HT-29 (cell line): ENCODE measurements at places on chromosomes 12 and 14. TPM values are rescaled to one million over a fixed set of nuclear protein-coding genes. Genes with fewer than 3 reads are reported as not detected.

The C12orf42 gene
- total RNA-seq = 0.16 TPM in 1 of 2 replicates, not detected in the other

The ATP5F1B gene
- 397 and 447 TPM in 2 replicates for total RNA-seq

The NEUROD4 gene
- total RNA-seq = not detected in 2 replicates

The AKAP3 gene
- 0.10 TPM in 1 of 2 replicates, not detected in the other for total RNA-seq

- no peak for DNase-seq
Measured at GRCh38 chr14:101884089-101884933, 80.1 kb upstream of the DYNC1H1 start.

- DNase-seq = no peak
Measured at GRCh38 chr12:53728206-53728605, 954 bp upstream of the CALCOCO1 start.
